ENCODE measurements at places on chromosomes 2 and 18. TPM values are rescaled to one million over a fixed set of nuclear protein-coding genes. Genes with fewer than 3 reads are reported as not detected.

TANC1 gene
- total RNA-seq, result 7.7 TPM

ALPG gene
- total RNA-seq, result not detected

XPO1 gene
- 215 TPM for total RNA-seq

SERPINB2 gene
- 3.5 TPM for total RNA-seq

GNLY gene
- not detected for total RNA-seq

KDM3A gene
- total RNA-seq, result 14.1 TPM

CSRNP3 gene
- 0.73 TPM for total RNA-seq

EMX1 gene
- total RNA-seq, result not detected

EVA1A gene
- 18.2 TPM for total RNA-seq

GALNT14 gene
- total RNA-seq, result 0.98 TPM

COLEC12 gene
- total RNA-seq, result 115 TPM

KCNIP3 gene
- total RNA-seq, result 3.1 TPM

TUBA3E gene
- not detected for total RNA-seq

NGEF gene
- total RNA-seq, result 6.2 TPM

MBD5 gene
- 25.0 TPM for total RNA-seq

AQP12B gene
- not detected for total RNA-seq

RPL37A gene
- total RNA-seq, result 1,187 TPM

ACMSD gene
- total RNA-seq, result not detected

DNAH7 gene
- 0.73 TPM for total RNA-seq

C2orf66 gene
- under 0.01 TPM for total RNA-seq

TMEM185B gene
- total RNA-seq, result 43.2 TPM

DUSP2 gene
- total RNA-seq, result 0.37 TPM

TMEM198 gene
- 1.2 TPM for total RNA-seq

RNF138 gene
- total RNA-seq, result 32.0 TPM

CD28 gene
- total RNA-seq, result not detected

PSD4 gene
- total RNA-seq, result 1.5 TPM
